ENCODE measurements at places on chromosomes 1 and 21.

GRCh38 chr1:246141306-246141705, 365.8 kb downstream of the SMYD3 start:
- DNase-seq, result no peak

DNA sequence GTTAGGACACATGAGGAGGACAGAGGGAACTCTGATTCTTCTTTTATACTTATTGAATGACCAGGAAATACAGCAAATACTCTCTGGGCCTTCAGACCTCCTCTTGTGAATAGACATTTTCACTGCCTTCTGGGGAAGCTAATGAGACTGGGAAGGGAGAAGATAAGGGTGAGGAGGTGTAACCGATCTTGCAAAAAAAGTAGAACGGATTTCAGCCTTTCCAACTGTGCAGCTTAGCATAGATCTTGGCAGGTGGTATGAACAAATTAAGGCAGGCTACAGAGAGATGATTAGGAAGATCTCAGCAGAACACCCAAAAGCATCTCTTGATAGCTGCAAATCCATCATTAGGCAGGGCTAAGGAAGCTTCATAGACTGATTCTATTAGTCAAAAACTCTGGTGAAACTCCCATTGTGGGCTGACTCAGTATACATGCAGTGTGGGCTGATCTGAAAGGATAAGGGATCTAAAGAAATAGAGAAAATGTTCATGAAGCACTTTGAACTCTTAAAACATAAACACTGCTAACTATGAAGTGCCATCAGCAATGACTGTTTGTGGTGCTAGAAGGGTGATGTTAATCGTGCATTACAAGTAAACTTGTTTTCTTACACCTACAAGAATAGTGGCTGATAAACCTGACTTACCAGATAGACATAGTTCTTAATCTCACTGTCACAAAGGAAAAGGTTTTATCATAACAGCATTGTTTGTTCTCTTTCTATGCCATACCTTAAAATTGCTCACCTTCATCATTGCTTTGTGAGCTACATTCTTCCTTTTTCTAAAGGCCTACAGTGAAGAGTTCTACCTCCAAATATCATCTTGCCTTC, 85.5 kb upstream of the PALMD start:
- peak; percentile 70 for DNase-seq

GRCh38 chr1:53498555-53499131, 39.4 kb downstream of the DMRTB1 start:
- DNase-seq, result no peak

DNA sequence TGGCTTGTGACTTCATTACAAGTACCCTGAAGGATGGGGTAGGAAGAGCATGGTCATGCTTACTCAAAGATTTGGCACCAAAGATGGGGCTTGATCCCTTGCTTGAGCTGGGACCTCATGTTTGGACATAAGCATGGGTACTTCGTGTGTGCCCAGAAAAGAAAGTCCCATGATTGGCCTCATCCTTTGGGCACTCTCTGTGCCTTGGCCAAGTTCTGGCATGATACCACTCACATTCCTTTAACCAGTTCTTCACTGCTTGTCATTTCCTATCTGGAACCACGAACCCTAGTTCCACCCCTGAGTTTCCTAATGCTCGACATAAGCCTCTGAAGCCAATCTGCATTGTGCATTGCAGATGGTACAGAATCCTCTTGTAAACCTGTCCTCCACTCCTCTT, 107.0 kb downstream of the NAV1 start:
- DNase-seq, result no peak

GRCh38 chr1:208587110-208587509, 342.9 kb upstream of the PLXNA2 start:
- no peak for DNase-seq

GRCh38 chr1:32770741-32771548, 46.2 kb downstream of the YARS1 start:
- no peak for DNase-seq

GRCh38 chr1:167439301-167439988, 78.9 kb downstream of the CD247 start:
- DNase-seq, result peak; percentile 42

GRCh38 chr1:160779626-160780397, 16.2 kb upstream of the LY9 start:
- DNase-seq, result no peak

DNA sequence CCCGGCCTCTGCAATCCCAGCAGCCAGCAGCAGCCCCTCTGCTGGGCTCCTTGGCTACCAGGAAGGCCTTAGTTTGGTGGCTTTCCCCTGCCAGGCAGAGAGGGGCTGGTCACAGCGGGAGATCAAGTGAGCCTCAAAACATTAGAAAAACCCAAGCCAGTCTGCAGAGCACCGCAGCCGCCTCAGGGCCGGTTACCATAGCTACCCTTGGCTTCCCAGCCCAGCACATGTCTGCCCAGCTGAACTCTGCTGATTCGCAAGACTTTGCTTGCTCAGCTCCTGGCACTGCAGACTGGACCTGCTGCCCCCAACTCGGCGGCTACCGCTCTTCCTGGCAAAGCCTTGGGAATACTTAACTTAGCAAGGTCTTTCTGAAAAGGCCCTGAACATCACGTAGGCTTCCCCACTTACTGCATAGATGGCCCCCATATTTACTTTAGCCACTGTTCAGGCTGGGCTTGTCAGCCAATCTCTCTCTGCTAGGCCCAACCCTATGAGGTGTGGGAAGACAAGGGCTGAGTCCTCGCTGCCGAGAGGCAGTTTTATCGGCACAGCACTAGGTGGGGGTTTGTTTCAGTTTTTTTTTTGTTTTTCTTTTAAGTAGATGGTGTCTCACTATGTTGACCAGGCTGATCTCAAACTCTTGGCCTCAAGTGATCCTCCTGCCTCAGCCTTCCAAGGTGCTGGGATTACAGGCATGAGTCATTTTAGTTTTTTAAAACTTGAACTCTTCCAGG, 28.6 kb upstream of the PLEKHG5 start:
- peak; percentile 91 for DNase-seq

All from epithelial cell of esophagus (primary cell).